Stimulated activated CD4-positive, alpha-beta T cell treated with anti-CD3 and anti-CD28 coated beads, TNF-alpha, amount 100 ng/mL, for 24 hours (primary cell): ENCODE measurements at places on chromosomes 7 and 10.

GRCh38 chr7:95180-95862, 97.0 kb upstream of the FAM20C start:
- no peak for DNase-seq

DNA sequence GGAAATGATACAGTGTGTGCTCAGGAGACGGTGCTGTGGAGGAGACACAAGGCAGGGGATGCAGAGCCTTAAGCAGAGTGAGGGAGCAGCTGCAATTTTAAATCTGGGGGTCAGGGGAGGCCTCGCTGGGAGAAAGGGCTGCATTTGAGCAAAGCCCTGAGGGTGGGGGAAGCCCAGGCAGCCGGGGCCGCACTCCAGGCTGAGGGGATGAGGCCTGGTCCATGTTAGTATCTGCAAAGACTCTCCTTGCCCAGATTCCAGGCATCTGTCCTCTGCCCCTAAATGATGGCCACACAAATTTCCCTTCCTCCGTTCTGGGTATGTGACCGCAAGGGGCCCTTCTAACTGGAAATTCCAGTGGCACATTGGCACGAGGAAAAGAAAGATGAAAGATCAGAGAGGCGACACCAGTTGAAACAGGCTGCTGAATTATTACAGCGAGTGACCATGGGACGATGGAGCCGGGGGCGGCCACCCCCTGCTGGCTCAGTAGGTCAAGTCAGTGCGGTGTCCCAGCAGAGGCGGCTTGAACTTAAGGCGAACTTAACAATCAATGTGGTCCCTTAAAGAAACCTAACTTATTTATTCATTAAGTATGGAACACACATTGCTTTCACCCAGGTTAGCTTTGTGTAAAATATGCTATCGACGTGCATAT, 62.3 kb upstream of the KAT6B start:
- DNase-seq = no peak

DNA sequence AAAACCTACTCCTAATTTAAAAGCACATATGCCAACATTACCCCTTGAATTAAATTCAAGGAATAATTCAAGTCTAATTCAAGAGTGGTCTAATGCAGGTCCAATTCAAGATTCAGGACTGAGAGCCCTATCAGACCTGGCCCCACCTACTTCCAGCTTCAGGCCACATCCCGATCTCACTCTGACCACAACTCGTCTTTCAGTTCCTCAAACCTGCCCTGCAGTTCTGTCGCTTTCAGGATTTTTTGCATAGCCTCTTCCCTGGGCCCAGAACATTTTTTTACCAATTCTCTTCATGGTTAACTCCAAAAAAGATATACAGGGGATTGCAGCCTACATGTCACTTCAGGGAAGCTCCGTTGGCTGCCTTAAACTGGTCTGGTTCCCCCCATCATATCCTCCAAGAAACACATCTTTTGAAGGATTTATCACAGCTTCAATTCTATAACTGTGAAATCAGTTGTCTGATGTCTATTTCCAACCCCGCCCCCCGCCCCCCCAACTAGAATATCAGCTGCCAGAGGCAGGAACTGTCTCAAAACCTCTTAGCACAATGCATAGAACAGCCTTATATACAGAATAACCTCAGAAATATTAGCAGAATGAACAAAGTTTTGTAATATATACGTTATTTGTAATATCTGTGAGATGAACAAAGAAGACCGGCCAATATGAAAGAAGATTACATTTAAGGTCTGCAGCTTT, 20.8 kb downstream of the CCDC6 start:
- DNase-seq = no peak

- DNase-seq = no peak
Measured at GRCh38 chr10:7787150-7787856, 490 bp downstream of the KIN start.

- DNase-seq = no peak
Measured at GRCh38 chr10:114380060-114380459, 24.2 kb downstream of the AFAP1L2 start.

- no peak for DNase-seq
Measured at GRCh38 chr7:157721468-157722136, 384.8 kb downstream of the DNAJB6 start.

DNA sequence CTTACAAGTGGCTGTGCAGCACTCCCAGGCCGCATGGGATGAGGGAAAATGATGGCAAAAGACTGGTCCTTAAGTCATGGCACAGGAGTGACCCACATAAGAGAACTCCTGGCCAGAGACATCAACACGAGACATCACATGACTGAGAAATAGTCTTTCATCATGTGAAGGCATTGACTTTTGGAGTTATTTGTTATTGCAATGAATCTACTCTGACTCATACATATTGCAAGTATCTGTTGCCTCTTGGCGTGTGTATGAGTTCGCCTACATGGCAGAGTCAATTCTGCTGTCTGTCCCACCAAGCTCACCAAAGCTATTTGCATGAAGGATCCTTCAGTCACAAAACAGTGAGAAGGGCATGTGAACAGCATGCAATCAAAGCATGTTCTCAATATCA, 59.7 kb upstream of the HABP2 start:
- no peak for DNase-seq

- DNase-seq = no peak
Measured at GRCh38 chr10:27134371-27134770, 19.8 kb downstream of the YME1L1 start.

DNA sequence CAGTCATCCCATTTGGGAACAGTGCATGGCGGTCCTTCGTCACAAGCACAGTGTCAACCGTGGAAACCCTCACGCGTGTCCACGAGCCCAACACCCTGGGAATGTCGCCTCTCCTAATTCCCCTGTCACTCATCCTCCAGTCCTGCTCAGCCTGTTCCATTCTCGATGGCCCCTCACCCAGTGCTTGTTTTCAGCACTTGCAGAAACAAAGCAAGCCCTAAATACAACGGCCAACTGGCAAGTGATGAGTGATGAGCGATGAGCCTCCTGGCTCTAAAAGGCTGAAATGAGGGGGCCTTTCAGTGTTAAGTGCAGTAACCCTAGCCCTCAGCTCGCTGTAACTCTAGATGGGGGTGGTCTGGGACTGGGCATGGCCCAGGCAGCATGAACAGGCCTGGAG, 22.6 kb downstream of the NKX2-3 start:
- DNase-seq = no peak

GRCh38 chr7:4775250-4775847, at the start of gene AP5Z1:
AP5Z1 (plus strand) TSS chr7:4775623; CDS start chr7:4775716, 93 bp downstream.
- peak; percentile 87 for DNase-seq

DNA sequence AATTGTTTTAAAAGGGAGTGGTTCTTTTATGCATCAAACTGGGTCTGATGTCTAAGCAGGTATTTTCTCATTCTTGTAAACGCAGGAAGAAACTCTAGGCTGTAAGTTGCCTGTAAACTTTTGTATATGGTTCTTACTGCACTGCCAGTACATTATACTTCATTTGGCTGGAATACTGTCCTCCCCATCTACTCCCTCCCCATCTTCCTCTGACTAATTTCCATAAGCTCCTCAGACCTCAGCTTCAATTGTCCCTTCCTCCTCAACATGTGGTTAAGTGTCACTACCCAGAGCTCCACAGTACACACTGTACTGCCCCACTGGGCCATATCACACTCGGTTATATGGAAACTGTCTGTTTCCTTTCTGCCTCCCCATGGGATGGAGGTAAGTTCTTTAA, 161.4 kb upstream of the MDFIC start:
- no peak for DNase-seq

GRCh38 chr7:47546733-47547494, 35.0 kb downstream of the TNS3 start:
- DNase-seq = no peak

GRCh38 chr7:88668591-88668990, 90.9 kb upstream of the ZNF804B start:
- DNase-seq = no peak

DNA sequence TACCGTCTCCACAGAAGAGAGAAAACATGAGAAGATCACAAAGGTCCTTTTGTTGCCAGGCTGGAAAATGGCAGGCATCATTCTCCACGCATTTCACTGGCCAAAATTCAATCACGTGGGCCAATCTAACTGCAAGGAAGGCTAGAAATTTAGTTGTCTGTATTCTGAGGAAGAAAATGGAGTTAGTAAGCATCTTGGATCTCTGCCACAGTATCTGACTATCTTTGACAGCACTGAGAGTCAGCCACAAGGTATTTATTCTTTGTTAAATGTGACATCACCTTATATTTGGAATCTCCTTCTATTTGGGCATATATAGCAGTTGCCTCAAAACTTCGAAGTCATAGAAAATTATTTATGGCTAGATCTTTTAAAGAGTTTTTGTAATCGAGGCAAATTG, 213.9 kb downstream of the NSUN6 start:
- no peak for DNase-seq

GRCh38 chr10:2826675-2827074, 240.7 kb upstream of the PFKP start:
- DNase-seq = no peak

DNA sequence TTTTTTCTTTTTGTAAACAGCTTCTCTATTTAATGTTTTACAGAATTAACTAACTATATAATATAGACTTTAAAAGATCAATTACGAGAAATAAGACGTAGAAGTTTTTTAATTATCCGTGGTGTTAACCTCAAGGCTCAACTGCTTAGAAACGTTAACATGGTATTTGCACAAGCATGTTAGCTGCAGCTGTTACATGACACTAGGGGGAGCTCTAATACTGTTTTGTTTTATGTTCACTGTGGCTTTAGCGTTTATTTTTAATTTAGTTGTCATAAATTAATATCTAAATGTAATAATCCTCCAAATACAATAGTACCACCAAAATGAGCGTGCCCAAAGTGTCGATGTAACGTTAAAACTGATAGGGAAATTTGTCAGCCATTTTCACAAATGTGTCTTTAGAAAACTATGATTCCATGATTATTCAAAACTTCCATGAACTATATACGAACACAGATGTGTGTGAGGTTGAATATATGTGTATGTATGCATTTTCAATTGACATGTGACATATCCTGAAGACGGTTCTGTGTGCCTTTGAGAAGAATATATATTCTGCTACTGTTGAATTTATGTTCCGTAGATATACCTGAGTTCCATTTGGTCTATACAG, 828.8 kb upstream of the MBL2 start:
- no peak for DNase-seq

DNA sequence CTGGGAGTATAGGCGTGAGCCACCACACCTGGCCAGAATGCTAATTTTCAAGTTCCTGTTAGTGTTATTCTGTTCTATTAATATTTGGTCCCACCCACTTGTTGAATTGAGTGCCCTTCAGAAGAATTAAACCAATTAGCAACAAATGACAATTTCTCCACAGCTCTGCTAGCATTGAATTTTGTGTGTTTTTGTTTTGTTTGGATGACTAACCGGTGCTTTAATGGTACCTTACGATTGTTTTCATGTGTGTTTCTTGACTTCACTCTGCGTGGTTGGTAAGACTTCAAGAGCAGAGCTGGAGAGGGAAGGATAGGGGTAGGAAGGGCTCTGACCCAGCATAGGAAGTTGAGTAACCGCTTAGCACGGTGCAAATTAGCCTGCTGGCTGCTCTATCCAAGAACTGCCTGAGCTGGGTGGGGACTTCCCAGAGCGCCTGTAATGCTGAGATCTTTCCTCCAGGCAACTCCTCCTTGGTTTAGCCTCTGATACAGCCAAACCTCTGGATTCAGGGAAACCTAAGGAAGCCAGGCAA, 4.6 kb downstream of the ARPC1B start:
- DNase-seq = peak; percentile 17

GRCh38 chr10:91587710-91588638, 44.9 kb downstream of the PPP1R3C start:
- DNase-seq = no peak

GRCh38 chr7:108129018-108129965, 869 bp downstream of the LAMB4 start:
- DNase-seq = no peak

DNA sequence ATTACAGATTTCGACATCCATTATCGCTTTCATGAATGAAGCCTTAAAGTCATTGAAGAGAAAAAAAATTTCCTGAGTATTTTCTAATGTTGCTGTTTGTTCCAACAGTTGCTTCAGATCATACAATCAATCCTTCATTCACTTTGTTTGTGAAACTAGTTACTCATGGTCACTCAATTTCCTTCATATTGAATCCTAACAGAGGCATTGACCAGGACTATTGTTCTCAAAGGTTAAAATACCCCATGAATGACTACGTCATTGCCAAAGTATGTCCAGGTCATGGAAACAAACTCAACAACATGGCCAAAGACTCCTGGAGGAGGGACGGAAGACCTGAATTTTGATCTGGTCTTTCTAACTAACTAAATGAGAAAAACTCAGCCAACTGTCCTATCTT, 54.0 kb upstream of the ABCB5 start:
- no peak for DNase-seq

- no peak for DNase-seq
Measured at GRCh38 chr10:101938305-101939007, 94.9 kb upstream of the KCNIP2 start.

DNA sequence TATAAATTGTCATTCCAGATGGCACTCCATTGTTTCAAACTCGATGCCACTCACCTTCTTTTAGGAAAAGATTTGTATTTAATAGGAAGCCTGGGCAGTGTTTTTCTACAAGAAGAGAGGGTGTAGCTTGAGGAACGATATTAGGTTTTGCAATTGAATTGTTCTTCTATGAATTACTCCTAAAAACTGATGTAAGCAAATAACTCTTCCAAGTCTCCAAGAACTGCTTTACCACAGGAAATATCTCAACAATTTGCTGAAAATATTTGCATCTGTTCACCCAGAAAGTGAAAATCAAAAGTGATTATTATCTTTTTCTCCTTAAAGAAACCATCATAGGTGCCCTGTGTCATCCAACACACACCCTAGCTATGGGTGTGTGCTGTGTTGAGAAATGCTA, 261.3 kb upstream of the MEOX2 start:
- DNase-seq = no peak

DNA sequence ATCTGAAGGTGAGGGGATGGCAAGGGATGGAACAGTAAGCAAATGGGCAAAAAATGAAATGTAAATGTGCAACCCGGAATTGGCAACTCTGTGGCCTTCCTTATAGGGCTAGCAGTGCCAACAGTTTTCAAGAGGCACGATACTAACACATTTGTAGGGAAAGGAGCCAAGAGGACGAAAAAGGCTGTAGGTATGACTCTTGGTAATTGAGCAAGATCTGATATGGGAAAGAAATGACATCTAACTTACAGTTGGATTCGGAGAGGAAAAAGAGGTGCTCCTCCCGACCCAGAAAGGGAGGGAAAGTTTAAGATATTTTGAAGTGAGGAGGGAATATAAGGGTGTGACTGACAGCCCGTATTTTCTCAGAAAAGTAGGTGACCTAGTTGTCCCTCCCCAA, 2.1 kb upstream of the CREM start:
- no peak for DNase-seq

- no peak for DNase-seq
Measured at GRCh38 chr7:25638068-25638467, 409.8 kb upstream of the NPVF start.

GRCh38 chr10:48400129-48400849, 93.8 kb downstream of the MAPK8 start:
- DNase-seq = no peak
